ENCODE measurements at places on chromosomes 2 and 18.

DNA sequence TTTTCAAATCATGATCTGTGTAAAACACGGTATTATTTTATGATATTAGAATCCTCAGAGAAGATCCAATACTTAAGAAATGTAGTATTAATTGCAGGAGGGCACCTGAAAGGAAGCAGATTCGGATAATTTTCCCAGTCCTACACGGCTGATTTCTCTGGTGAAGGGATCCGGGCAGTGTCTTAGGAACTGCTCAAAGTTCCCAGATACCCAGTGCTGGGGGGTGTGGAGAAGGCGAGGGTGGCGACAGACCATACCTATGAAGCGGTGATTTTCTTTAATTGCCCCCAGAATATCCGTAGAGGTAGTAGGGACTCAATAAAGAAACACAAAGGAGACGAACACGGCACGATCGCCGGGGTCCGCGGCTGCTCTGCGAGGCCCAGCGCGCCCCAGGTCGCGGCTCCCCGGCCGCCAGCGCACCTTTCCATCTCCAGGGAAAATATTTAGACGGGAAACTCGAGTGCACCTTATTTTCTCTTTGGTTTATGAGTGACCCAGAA lies 1.4 kb upstream of the SOX11 start:
- DNase-seq: no peak

- DNase-seq: no peak
These were observed 25.3 kb upstream of the BZW1 start for GRCh38 chr2:200786423-200786822.

DNA sequence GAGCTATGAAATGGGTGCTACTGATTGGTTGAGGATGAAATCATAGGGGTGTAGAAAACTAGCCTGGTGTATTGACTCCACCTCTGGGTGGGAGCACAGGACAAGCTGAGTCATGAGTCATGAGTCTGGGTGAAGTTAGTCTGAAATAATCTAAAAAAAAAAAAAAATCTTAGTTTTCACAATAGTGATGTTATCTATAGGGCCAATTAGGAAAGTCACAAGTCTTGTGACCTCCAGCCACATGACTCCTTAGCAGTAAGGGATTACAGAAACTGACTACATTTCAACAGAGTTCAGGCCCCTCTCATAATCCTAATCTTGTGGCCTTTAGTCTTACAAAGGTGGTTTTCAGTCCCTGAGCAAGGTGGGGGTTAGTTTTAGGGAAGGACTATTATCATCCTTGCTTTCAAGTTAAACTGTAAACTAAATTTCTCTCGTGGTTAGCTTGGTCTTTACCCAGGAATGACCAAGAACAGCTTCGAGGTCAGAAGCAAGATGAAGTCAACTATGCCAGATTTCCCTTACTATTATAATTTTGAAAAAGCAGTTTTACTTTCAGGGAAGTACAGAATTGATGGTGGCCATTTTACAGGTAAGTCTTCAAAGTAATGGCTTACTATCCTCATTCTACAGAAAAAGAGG lies 338.0 kb upstream of the GYPC start:
- no peak for DNase-seq

DNA sequence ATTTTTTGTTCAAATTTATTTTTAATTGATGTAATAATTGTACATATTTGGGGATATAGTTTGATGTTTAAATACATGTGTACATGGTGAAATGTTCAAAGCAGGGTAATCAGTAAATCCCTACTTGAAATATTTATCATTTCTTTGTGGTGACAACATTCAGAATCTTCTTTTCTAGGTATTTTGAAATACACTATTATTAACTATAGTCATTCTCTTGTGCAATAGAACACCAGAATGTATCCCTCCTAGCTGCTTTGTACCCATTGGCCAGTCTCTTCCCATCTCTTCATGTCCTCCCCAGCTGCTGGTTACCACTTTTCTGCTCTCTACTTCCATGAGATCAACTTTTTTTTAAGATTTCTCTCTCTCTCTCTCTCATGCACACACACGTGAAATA lies 126.5 kb downstream of the ZNF407 start:
- DNase-seq: no peak

GRCh38 chr2:32009516-32010256 lies 1.1 kb downstream of the MEMO1 start:
- DNase-seq: no peak

GRCh38 chr2:132256251-132256902 lies 94.6 kb upstream of the ANKRD30BL start:
- no peak for DNase-seq

GRCh38 chr2:189517847-189518535 lies 62.6 kb downstream of the SLC40A1 start:
- DNase-seq: no peak

- DNase-seq: no peak
These were observed 2.7 kb upstream of the RAB6D start for GRCh38 chr2:131366643-131367042.

GRCh38 chr2:174654419-174654941 lies 56.9 kb upstream of the WIPF1 start:
- no peak for DNase-seq

GRCh38 chr2:101307950-101308431 lies 510 bp downstream of the RNF149 start:
- DNase-seq: no peak

- no peak for DNase-seq
These were observed 108.4 kb downstream of the POLR1A start for GRCh38 chr2:85997017-85997970.

DNA sequence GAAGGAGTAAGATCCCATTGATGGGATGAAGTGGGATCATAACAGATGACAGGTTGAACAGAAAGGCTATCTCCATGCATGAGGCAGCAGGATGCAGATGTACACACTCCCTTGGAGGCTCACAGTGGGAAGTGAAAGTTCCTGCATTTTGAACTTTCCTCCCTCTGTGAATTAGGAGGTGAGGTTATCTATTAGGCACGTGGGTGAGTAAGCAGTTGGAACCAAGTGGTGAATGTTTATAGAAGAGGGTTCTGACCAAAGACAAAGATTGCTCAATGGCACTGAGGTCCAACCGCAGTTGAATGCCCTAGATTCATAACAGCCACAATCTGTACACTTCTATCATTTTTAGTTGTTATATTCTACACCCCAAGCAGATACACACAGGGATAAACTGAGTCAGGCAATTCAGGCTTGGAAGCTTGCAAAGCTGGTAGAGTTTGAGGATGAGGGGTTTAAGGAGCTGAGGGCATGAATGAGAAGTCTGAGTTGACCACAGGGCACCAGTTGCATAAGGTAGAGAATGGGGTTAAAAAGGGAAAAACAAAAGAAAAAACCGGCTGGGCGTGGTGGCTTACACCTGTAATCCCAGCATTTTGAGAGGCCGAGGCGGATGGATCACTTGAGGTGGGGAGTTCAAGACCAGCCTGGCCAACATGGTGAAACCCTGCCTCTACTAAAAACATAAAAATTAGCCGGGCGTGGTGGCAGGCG lies 7.1 kb upstream of the KCMF1 start:
- no peak for DNase-seq

DNA sequence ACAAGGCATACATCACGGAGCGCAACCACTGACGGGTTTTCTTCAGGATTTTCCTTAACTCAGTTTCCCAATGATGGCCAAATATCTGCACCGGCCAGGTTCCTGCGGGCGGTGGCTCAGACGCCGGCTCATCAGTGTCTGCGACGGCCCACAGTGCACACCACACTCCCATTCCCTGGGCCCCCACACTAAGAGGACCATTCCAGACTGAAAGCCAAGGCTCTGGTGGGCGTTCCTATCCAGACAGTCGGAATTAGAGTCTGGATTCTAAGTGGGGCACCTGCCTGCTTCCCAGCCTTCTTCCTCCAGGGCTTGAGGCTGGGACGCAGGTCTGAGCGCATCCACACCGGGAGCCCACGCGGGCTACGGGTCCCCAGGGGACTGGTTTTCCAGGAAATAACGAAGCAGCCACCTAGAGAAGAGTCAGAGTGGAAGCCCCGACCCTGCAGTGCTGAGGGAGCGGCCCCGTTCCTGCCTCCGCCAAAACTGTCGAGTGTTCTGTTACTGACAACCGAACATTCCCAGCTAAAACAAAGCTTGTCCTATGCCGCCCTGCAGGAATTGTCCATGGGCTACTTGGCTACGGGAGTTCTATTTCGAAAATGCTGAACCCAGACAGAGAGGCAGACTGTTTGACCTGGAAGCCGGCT lies 75.3 kb downstream of the TMEM18 start:
- DNase-seq: no peak

GRCh38 chr2:120879431-120880295 lies 144.0 kb downstream of the GLI2 start:
- DNase-seq: no peak

- DNase-seq: no peak
These were observed 75.7 kb downstream of the FTCDNL1 start for GRCh38 chr2:199775267-199775666.

GRCh38 chr18:51802569-51803428 lies 537.2 kb upstream of the DCC start:
- no peak for DNase-seq

- no peak for DNase-seq
These were observed 140.1 kb downstream of the DSEL start for GRCh38 chr18:67376372-67376771.

- DNase-seq: no peak
These were observed 105.0 kb upstream of the HAAO start for GRCh38 chr2:42897358-42897757.

GRCh38 chr2:223042284-223042683 lies 9.7 kb upstream of the KCNE4 start:
- no peak for DNase-seq

GRCh38 chr2:223414646-223415045 lies 187.5 kb downstream of the SCG2 start:
- DNase-seq: no peak

DNA sequence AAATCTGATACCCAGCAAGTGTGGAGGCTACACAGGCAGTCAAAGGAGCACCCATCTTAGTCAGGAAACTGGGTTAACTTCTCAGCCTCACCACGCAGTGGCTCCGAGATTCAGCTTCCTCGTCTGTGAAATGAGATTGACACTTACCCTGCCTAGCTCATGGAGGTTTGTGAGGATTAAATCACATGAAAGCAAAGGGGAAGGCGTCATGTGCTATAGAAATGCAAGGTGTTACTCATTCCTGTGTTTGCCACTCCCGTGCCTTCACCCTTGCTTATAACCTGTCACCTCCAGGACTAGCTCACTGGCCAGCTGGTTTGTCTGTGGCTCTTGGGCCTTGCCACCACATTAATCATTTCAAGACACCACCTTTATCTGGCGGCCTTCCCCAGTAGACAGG lies 118.9 kb upstream of the FOSL2 start:
- no peak for DNase-seq

DNA sequence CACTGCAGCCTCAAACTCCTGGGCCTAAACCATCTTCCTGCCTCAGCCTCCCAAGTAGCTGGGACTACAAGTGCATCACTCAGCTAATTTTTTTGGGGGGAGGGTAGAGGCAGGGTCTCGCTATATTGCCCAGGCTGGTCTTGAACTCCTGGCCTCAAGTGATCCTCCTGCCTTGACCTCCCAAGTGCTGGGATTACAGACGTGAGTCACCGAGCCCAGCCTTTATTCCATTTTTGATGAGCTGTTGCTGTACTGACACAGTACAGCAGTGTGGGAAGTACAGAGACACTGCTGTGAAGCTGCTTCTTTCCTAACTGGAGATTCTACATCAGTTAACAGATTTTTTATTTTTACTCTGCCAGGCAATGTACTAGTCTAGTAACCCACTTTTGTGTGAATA lies 18.8 kb downstream of the PTRHD1 start:
- no peak for DNase-seq

DNA sequence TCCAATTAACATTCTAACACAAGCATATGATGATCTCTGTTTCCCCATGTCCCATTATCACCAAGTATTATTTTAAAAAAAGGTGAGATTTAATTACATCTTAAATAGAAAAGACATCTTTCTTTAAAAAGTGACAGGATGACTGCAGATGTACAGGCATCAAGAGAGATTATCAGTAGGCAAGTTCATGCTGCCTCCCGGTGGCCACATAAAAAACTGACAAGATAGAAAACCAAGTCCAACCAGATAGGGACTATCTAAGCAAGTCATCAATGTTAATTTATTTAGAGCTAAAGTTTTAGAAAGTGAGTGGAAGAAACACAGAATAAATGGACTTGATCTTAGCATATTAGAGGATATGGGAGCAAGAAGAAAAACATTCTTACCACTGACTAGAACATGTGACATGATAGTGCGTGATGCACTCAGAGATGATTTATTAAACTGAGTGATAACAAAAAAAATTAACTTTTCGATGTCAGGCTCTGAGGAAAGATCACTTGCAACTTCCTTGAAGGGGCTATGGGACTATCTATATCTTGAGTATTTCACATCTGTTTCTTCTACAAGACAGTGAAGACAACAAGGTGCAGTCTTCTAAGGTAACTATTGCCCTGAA lies 5.4 kb upstream of the TDRD15 start:
- no peak for DNase-seq

- DNase-seq: no peak
These were observed 14.0 kb downstream of the ANXA4 start for GRCh38 chr2:69755862-69756467.

DNA sequence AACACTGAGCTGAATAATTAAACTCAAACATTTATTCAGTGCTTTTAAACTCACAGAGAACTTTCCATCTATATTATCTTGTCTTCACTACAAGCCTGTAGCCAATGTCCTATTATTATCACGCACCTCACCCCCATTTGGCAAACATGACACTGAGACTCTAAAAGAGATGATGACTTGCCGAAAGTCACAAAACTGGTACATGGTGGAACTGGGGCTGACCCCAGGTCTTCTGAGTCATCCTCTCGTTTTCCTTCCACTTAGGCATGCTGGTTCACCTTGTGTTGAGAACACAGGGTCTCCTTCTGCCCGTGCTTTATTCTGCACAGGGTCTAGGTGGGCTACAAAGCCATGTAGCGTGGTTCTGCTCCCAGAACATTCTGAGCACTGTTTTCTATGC lies 230.0 kb upstream of the MGAT5 start:
- DNase-seq: no peak

GRCh38 chr2:96733931-96734330 lies 5.9 kb downstream of the LMAN2L start:
- DNase-seq: no peak

- DNase-seq: no peak
These were observed 96.8 kb upstream of the RPRM start for GRCh38 chr2:153575171-153575853.

DNA sequence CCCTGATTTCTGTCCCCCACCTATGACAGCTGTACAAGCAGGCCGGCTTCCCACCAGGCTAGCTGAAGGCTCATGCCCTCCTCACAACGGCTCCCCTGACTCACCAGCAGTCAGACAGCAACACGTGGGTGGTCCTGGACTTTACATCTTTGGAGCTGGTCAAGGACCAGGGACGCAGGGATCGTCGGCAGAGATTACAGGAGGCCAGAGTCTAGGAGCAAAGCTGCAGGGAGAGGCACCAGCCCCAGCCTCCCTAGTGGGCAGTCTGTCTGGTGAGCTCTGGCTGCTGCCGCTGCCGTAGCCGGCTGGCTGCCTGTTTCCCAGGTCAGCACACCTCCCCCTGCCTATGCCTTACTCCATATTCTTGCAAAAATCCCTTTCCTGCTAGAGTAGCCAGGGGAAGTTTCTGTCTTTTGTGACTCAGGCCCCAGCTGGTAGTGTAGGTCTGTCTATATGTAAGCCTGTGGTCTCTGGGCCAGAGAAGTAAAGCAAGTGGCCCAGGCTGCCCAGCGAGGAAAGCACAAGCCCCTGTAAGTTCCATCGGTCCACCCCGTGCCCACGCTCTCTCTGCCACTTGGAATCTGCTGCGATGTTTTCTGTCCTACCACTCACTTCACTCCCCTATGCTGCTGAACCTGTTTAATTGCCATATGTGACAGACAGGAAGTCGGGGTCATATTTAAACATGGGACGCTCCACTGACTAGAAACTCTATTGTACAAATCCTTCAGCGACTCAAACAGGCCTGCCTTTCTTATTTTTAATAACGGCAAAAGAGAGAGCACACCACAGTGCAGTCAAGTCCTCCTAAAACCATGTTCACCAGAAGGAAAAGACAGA lies 2.4 kb upstream of the ARHGEF4 start:
- DNase-seq: no peak

Measured in stimulated activated CD4-positive, alpha-beta T cell treated with anti-CD3 and anti-CD28 coated beads, Interleukin-1b, Interleukin-23, amount 100 ng/mL, for 24 hours (primary cell).